Inflammatory macrophage treated with lipopolysaccharide for 4 hours (primary cell): ENCODE measurements at places on chromosomes 16 and 17.
A peak's percentile ranks its signal among the peaks of the same experiment; 100 is the strongest.

- no peak for DNase-seq
Observed at GRCh38 chr17:66839616-66840015, 4.7 kb downstream of the CACNG5 start.

- DNase-seq, result no peak
Observed at GRCh38 chr16:69334696-69335095, 4.3 kb upstream of the PDF start.

- no peak for DNase-seq
Observed at GRCh38 chr17:71855010-71855409, 265.8 kb upstream of the SOX9 start.

- no peak for DNase-seq
Observed at GRCh38 chr16:49093939-49094338, 187.7 kb downstream of the CBLN1 start.

DNA sequence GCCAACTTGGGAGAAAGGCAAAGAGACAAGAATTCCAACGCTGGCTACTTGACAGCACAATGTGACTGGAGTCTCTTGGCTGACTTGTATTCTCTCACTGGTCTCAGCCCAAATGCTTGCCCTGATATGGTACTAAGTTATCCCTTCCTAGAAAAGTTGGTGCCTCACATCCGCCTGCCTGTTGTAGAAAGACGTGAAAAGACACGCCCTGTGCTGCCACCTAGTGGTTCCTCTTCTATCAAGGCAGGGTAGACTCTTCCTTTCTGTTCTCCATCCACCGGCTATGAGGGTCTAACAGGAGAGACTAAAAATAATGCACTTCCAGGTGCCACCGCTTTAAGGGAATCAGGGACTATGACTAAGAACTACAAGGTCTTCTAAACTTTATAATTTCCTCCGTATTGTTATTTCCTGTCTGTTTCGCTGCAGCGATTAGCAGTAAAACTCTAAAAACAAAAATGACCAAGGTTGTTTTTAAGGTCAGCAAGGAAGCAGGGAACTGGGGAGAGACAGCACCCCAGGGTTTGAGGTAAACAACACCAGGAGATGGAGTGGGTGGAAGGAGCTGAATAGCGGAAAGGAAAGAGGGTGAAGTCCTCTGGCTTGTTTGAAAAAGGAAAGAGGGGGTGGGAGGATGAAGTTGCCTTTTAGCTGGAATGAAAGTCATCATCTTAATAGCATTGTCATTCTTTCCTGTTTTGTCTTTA is 109.5 kb downstream of the YPEL2 start:
- peak; percentile 90 for DNase-seq

- no peak for DNase-seq
Observed at GRCh38 chr16:29154676-29155121, 169.8 kb downstream of the LAT start.

GRCh38 chr17:10053782-10054540 is 144.4 kb downstream of the GAS7 start:
- DNase-seq, result no peak
